Activated CD4-positive, alpha-beta T cell treated with anti-CD3 and anti-CD28 coated beads for 24 hours (primary cell): ENCODE measurements at places on chromosomes 5 and 9.

GRCh38 chr9:133670466-133670865 is 34.3 kb downstream of the DBH start:
- DNase-seq: no peak

- no peak for DNase-seq
These were observed 148.4 kb downstream of the NFIB start for GRCh38 chr9:14165376-14166035.

- no peak for DNase-seq
These were observed 1269.4 kb upstream of the CDH6 start for GRCh38 chr5:29924107-29924506.

GRCh38 chr9:74573640-74574191 is 76.6 kb downstream of the RORB start:
- no peak for DNase-seq

DNA sequence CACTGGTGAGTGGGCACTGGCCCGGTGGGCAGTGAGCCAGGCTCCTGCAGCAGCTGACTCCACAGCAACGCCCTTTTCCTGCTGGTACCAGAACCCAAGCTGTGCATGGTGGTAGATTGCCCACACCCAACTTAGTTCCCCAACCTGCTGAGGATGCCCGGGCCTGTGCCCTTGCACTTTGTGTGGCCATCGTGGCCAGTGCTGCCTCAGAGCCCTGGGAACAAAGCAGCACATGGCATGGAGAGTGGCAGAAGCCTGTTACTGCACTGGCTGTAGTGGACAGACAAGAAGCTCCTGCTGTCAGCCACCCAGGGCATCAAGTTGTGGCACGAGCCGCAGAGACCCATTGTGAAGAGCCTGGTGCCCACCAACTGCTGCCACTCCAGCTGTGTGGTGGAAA is 612.9 kb downstream of the DNAH5 start:
- no peak for DNase-seq

GRCh38 chr9:95762322-95762721 is 113.2 kb upstream of the ERCC6L2 start:
- DNase-seq: no peak

GRCh38 chr5:150057996-150058395 is 28.4 kb downstream of the CSF1R start:
- DNase-seq: no peak

DNA sequence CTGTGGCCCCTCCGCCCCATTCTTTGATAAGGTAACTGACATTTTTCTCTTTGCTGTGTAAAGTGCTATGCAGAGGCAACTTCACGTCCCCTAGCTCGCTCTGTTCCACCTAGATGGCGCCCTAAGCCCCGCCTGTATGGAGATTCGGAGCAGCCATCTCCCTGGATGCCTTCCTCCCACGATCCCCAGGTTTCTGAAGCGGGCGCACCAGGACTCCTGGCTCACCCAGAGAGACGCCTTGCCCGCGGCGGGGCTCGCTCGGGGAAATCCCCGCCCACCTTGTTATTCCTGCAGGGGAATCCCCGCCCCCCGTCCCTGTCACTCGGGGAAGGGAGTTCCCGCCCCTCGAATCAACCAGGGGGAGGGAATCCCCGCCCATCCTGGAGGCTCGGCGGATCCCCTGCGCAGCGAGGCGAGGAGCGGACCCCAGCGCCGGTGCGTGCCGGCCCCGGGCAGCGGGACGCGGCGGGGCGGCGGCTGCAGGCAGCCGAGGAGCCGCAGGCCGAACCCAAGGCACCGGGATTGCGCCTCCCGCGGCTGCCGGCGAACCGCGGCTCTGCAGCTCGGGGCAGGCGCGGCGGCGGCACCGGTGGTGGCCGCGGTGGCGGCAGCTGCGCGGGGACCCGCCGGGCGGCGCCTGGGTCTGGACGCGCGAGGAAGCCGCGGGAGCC is at the start of gene PDZD2:
PDZD2 (plus strand) TSS at position 384 of the 671 bp plus-strand sequence.
- DNase-seq: peak; percentile 76
